ENCODE measurements at places on chromosomes 7 and 10.

- DNase-seq, result no peak
Measured at GRCh38 chr7:33477719-33478480, 348.5 kb downstream of the BBS9 start.

DNA sequence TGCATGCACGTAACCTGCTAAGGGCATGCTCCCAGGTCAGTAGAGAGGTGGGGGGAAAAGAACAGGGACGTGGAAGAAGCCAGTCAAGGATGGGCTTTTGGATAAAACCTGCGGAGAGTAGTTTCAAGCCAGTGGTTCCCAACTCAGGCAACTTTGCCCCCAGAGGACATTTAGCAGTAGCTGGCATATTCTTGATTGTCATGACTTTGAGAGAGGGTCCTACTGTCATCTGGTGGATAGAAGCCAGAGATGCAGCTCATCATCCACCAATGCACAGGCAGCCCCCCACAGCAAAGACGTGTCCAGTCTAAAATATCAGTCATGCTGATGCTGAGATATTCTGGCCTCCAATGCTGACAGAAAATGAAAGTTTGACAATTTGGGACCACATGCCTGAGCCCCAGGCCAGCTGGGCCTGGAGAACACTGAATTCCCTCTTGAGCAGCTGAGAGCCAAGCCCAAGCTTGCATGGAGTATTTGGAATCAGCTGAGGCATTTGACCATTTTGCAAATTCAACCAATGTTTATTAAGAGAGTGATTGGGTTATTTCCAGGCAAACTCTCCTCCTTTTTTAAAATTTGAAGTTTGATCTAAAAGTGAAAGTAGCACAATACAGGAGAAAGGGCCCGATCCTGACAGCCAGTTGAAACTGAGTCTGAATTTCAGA lies 110.0 kb upstream of the C7orf33 start:
- DNase-seq, result no peak

DNA sequence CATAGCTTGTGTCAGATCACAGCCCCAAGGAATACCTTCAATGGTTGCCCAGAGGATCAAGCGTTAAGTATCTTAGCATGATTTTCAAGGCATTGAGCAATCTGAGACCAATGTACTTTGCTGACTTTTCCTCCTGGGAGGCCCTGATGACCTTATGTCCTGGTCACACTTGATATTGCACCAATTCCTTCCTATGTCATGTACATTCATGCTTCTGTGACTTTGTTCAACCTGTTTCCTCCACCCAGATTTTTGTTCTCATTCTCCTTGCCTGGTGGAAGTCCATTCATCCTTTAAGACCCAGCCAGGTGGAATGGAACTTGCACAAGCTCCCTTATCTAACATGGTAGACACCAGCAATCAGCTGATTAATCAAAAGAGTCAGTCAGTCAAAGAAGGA lies 160.8 kb downstream of the PFKFB3 start:
- DNase-seq, result no peak

GRCh38 chr7:26653430-26654399 lies 210.7 kb downstream of the SKAP2 start:
- no peak for DNase-seq

DNA sequence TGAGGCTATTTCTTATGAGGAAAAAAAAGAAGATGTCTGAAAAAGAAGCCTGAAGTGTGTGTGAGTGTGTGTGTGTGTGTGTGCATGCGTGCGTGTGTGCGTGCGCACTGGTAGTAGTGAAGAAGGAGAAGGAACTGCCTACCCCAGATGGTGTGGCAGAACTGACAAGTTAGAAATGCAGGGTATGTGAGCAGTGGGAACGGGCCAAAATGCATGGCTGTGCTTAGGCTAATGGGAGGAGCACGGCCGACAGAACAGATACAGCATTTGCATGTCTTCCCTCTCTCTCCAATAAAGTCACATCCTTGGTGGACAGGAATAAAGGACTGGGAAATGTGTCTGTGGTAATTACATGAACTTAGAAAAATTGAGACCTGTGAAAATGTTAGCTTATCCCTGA lies 94.3 kb downstream of the IDE start:
- DNase-seq, result no peak

All from BE2C (cell line).